Suppressor macrophage (primary cell): ENCODE measurements at places on chromosomes 5 and 9.

GRCh38 chr9:12753931-12754330, 20.9 kb upstream of the LURAP1L start:
- DNase-seq: no peak

DNA sequence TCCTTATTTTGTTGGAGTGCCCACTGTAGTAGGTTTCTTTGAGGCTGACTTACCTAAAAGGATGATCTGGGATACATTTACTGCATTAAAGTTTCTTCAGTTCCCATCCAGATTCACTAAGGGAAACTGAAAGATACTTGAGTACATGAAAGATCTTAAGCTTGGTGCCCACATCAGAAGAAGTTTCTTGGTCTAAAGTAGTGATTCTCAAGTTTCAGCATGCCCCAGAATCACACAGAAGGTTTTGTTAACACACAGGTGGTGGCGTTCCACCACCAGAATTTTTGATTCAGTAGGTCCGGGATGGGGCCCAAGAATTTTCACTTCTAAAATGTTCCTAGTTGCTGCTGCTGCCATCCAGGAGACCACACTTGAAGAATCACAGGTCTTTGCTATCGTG, 171.0 kb downstream of the ZNF462 start:
- no peak for DNase-seq

- peak; percentile 69 for DNase-seq
These were observed 23.6 kb downstream of the SCAI start for GRCh38 chr9:125119643-125120286.

DNA sequence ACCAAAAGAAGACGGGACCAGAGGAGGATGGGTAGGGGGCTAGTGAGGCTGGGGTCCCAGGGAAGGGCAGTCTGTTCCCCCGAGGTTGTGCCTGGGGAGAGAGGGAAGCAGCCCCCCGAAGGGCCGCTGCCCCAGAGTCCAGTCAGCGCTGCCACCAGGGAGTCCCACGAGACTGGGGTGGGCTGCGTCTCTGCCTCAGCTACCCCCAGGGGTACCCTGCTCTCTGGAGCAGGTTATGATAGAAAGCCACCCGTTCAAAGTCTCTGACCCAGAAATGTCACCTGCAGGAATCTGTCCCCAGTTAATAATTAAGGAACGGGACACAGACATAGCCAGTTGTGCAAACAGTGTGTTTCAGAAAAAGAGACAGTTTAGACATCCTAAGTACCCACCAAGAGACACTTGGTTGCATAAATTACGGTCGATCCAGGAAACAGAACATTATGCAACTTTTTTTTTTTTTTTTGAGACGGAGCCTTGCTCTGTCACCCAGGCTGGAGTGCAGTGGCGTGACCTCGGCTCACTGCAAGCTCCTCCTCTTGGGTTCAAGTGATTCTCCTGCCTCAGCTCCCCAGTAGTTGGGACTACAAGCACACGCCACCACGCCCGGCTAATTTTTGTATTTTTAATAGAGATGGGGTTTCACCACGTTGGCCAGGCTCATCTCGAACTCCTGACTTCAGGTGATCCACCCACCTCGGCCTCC, 10.7 kb upstream of the AGPAT2 start:
- DNase-seq: peak; percentile 85

GRCh38 chr9:26802921-26803320, 89.7 kb downstream of the CAAP1 start:
- DNase-seq: no peak

DNA sequence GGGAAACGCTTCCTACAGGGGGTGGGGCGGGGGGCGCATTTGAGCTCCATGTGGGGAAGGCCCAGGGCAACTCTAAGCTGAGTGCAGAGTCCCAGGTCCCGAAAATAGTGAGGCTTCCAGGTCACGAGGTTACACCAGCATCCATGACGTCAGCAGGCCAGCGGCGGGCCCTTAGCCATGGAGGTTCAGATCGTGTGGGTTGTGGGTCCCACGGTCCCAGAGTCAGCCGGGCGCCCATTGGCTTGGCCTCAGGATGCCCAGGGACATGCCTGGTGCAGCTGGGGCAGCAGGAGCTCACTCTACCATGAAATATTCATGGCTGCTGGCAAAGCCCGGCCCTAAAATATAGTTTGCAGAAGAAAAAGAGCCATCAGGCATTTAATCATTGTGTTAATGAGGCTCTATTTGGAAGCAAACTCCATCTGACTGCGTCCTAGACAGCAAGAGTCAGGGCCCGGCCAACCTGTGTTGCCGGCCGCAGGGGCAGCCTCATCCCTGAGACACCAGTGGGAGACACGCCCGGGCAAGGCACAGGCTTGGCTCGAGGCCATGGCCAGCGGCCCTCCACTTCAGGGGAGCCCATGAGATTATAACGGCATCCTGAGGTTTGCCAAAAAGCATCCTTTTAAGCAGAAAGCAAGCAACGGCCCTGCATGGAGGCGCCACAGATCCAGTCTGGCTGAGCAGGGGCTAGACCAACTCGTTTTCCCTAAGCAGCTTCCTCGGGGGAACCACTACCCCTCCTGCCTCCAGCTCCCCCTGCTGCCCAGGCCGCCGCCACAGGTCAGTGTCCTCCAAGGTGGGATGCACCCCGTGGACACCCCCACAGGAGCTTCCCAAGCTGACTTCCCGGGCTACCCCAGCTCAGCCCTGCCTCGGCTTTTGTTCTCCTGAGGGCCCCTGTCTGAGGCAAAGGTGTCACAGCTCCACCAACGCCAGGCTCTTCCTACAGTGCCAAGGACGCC, 108.9 kb upstream of the PPP1R26 start:
- no peak for DNase-seq

DNA sequence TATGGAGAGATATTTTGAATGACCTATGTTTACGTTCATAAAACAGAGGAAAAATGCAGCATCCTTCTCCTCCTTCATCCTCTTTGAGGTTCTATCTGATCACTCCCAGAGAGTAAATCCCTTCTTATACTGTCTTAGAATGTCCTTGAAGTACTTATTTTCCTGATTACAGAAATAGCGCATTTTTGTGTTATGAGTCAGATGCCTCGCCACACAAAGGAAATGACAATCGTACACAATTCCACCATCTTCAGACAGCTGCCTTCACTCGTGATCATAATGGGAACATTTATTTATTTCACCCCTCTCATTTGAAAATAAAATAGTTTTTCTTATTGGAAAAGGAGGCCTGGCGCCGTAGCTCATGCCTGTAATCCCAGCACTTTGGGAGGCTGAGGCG, 2.4 kb upstream of the GLT6D1 start:
- no peak for DNase-seq

DNA sequence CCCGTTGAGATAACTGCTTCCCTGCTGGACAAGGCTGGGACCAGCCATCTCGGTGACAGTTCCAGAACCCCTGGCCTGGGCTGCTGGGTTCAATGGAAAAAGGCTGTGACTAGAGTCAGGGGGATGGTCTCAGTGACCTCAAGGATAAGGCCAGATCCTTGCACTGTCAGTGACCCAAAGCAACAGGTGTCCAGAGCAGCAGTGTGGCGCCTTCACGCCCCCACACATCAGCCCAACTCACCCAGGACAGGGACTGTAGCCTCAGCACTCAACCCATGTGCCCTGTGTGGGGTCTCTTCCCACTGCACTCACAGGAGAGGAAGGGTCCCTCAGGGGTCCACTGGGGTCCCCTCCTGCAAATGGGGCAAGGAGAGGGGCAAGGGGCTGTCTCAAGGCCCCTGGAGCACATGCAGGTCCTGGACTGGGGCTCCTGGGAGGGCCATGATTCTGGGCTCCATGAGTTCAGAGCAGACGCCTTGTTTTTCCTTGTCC, 698 bp upstream of the LCN2 start:
- no peak for DNase-seq

GRCh38 chr9:21015995-21016394, 15.4 kb downstream of the HACD4 start:
- DNase-seq: no peak

- DNase-seq: peak; percentile 48
These were observed 9.5 kb upstream of the IFNK start for GRCh38 chr9:27514551-27514950.

GRCh38 chr5:16909464-16909863, 26.6 kb downstream of the MYO10 start:
- DNase-seq: no peak

DNA sequence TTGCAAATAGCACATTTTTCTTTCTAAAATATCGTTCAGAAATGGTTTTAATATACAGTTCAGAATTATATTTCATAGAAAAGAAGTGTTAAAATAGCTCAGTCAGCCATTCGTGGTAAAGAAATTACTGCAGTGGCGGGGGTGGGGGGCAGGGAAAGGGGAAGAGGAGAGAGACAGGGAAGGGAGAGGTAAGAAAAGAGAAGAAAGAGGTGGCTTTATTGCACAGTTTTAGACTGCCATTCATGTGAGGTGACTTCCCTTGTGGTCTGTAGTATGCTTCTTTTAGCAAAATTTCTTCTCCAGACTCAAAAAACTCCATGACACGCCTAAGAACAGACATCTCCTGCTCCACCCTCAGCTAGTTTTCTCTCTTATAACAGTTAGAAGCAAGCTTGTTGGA, 259.6 kb downstream of the TRPM3 start:
- no peak for DNase-seq

DNA sequence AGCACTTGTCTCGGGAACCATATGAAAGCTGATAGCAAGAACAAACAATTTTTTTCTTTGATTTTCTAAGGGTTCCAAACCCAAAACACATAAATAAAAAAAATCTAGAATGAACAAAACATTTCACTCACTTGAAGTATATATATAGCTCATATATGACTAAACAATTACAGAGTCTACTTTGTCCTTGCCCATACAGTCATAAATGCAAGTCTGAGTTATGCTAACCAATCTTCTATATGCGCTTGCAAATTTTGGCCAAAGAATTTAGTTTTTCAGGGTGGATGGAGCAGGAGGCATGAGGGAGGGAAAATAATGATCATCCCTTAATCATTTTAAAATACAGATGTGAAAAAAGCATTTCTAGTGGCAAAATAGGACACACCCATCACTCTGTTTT, 370.1 kb downstream of the BNC2 start:
- no peak for DNase-seq

- DNase-seq: no peak
These were observed 2.9 kb upstream of the ARSI start for GRCh38 chr5:150305557-150305956.
